ENCODE measurements at places on chromosomes 5 and 9.
A peak's percentile ranks its signal among the peaks of the same experiment; 100 is the strongest.

GRCh38 chr5:60822285-60822556, 21.8 kb downstream of the ELOVL7 start:
- DNase-seq, result no peak

- DNase-seq, result no peak
Observed at GRCh38 chr5:31064215-31064614, 129.3 kb upstream of the CDH6 start.

DNA sequence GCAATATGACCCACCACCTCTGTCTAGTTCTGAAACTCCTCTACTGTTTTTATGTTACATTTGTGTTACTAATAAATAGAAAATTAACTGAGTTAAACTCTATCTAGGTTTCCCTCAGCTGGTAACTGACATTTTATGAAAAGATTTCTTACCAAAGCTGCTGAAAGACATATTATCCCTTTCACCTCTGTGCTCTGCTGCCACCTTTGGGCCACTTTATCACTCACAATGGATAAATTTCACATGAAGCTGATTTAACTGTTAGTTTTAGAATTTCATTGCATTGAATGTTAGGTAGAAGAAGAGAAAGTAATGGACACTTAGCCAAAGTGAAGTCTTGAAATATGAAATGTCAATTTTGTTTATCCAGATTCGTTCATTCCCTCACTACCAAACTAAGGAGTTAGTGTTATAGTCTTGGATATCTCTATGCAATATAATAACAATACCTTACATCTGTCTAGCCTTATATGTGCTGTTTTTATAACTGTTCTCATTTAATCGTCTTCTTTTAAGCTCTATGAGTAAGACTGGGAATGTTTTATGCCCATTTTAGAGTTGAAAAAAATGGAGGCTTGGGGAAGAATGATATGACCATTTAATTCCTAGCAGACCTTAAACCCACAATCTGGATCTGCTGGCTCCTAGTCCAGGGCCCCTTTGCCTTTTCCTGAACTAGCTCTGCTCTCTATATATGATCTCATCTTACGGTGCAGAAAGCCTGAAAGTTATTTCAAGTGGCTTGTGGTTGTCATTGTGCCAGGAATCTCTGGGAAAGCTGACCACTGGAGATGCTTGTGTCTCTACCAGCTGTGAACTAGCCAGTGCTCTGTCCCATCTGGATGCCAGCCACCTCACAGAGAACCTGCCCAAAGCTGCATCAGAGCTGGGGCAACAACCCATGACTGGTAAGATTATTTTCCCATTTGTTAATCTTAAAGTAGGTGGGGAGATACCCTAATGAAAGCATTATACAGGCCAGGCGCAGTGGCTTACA, 97.1 kb downstream of the GOLPH3 start:
- DNase-seq, result no peak

GRCh38 chr9:129414377-129414992, 206.4 kb downstream of the C9orf50 start:
- DNase-seq, result peak; percentile 92

DNA sequence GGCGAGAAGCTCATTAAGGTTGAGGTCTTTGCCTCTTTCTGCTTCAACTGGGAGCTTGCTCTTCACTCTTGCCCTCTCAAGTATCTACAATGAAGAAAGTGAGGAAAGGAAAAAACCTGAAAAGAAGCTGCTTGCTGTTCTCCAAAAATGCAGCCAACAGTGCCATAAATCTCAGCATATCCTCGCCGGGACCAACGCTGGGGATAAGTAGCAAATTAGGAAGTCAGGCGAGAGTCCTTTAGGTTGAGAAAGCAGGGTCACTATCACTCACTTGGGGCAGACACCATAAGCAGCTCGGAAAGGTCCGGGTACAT, 399 bp downstream of the NUP155 start:
- no peak for DNase-seq

GRCh38 chr5:124662181-124662781, 84.2 kb downstream of the ZNF608 start:
- no peak for DNase-seq

GRCh38 chr9:99531313-99531712, 290.4 kb upstream of the NR4A3 start:
- no peak for DNase-seq

DNA sequence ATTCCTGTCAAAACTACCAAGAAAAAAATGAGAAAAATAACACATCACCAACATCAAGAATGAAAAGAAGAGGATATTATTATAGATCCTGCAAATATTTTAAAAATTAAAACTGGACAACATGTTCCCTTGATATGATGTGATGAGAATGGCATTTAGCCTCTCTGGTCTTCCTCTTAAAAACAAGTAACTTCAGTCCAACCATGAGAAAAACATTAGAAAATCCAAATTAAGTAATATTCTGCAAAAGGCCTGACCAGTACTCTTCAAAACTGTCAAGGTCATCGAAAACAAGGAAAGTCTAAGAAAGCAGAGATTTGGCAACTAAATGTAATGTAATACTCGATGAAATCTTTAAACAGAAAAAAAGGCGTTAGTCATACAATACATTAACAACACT, 167.1 kb upstream of the SNX2 start:
- no peak for DNase-seq

DNA sequence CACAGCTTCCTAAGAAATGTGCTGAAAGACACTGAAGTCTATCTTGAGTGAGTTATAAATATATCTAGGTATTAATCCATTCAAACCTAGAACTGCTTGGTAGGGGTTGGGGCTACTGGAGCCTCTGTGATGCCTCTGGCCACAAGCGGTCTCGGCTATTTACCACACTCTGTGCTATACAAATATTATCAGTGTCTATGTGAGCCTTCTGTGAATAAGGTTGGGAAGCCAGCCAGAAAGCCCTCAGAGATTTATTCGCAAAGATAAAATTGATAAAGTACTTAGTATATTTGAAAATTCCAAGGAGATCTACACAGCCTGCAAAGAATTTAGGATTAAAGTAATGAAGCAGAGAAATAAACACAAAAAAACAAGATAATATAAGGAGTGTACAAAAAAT, 41.4 kb downstream of the LIFR start:
- no peak for DNase-seq

DNA sequence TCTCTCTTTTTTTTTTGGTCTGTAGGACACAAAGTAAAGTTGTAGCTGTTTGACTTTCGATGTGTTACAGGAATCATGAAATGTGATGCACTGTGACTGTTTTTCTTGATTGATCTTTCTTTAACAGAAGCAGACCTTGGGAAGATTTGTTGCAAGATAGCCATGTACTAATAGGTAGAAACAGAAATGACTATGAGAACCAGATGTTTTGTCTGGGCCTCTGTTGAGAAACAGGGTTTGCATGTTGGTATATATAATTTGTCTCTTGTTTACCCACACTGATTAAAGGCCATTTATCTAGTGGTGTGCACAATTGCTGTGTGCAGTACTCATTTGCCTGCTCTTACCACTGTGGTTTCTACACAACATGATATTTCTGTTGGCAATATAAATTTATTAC, 125.1 kb downstream of the HACD4 start:
- no peak for DNase-seq

GRCh38 chr9:96009690-96010472, 134.4 kb downstream of the ERCC6L2 start:
- no peak for DNase-seq

DNA sequence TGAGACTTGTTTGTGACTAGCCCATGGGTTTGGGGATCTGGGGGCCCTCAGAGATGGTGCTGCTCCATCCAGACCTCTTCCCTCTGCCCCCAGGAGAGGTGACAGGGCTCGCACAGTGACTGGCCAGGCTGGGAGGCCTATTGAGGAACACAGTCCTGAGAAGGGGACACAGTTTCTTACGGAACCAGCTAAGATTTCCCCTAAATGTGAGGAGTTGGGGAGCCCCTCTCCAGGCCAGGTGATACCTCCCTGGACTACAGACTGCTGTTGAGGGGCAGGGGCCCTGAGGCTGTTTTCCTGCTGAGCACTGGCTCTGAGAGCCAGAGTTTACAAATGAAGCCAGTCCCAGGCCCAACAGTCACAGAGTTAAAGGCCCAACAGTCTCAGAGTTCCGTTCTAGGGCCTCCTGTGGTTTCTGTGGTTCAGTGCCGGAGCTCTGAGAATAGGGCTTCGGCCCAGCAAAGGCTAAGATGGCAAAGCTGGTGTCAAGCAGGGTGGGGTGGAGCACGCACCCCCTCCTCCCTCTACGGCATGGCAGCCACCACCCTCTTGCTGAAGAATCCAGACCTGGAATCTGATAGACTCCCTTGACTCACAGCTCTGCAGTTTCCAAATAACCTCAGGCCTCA, 1.1 kb upstream of the SEMA4D start:
- no peak for DNase-seq

DNA sequence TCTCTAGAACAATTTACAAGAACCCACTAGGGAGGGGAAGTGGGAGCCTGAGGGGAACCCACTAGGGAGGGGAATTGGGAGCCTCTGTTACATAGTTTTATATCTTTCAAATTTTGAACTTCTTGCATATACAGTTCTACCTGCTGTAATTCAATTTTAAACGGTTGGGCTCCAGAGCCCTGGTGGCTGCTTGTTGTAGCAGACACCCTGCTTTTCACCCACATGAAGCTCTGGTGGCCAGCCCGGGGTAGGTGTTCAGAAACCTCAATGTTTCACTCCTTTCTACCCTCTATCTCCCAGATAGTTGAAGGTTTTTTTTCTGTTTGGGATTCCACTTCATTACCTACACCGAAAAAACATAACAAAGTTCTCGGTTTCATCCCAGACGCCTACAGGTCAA, 124.4 kb downstream of the TMEM174 start:
- no peak for DNase-seq

GRCh38 chr5:150404535-150404934, 8.2 kb downstream of the CD74 start:
- no peak for DNase-seq

- no peak for DNase-seq
Observed at GRCh38 chr5:126544087-126544740, 50.8 kb downstream of the ALDH7A1 start.

- DNase-seq, result no peak
Observed at GRCh38 chr9:35533398-35533797, 43.5 kb downstream of the RUSC2 start.

GRCh38 chr9:133683586-133684120, 47.5 kb downstream of the DBH start:
- no peak for DNase-seq

DNA sequence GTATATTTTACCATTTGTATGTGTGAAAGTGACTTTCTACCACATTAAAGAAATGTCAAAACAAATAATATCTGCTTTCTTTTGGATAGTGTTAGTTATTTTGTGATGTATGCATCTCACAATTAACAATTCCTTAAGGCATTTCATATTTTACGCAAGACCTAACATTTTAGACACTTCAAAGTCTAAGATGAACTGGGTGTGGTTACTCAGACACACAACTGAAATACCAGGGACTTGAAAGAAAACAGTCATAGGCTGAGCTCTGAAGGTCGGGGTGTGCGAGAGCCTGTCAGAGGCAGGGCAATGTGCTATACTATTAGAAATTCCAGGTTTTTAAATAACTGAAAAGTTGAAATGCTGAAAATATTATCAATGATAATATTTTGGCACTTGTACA, 44.5 kb upstream of the ZNF622 start:
- DNase-seq, result no peak

DNA sequence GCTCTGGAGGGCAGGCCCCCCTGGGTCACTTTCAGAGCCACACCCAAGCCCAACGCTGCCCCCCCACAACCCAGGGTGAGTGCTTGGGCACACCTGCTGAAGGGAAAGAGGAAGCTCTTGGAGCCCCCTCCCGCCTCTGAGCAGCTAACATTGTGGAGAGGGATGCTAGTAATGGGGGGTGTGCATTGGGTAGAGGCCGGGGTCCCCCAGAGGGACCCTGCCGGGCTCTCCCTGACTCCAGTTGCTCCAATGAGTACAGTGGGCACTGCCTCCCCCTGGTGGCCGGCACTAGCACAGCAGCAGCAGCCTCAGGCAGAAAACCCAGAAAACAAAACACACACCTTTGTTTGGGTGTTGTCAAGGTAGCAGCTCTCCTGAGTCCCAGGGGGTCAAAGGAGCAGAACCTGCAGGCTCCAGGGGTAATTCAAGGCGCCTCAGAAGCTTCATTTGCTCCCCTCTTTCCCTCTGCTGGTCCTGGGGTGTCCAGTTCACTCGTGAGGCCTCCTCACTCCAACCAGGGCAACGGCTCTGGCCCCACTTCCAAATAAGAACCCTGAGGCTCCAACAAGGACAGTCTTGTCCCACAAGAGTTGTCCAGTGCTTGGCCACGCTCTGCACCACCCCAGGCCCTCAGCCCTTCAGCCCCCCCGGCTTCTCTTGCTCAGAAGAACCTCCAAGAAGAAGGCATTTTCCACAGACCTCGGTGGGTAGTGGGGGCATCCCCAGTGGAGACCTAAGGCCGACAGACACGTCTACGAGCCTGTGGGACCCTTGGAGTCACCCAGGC, 16.1 kb downstream of the GBGT1 start:
- peak; percentile 84 for DNase-seq

GRCh38 chr9:126501383-126502331, 112.1 kb upstream of the LMX1B start:
- DNase-seq, result no peak

DNA sequence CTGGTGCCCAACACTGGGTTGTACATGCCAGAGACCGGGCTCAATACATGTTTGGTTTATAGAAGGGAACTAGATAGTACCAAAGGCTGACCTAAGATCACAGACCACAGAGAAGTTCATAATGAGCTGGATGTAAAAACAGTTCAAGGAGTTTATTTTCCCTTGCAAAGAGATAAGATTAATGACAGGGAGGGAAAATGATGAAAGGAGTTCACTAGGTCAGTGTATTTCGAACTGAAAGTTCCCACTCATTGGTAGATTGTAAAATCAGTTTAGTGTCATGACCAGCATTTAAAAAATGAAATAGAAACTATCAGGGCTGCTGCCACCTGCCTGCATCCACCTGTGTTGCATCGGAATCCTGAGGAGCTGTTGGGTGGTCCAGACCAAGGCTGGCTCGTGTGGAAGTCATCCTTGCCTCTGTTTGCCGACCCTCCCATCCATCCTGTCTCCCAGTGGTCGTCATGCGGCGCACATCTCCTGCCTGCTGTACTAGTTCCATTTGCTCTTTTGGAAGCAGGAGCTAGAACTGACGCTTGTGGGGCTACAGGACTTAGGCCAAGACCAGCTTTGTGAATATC, 21.1 kb downstream of the TBC1D2 start:
- no peak for DNase-seq

GRCh38 chr9:6197330-6197729, 18.3 kb upstream of the IL33 start:
- DNase-seq, result no peak

- no peak for DNase-seq
Observed at GRCh38 chr5:16957304-16958196, 21.5 kb upstream of the MYO10 start.

GRCh38 chr9:119195521-119195920, 173.7 kb downstream of the BRINP1 start:
- no peak for DNase-seq

DNA sequence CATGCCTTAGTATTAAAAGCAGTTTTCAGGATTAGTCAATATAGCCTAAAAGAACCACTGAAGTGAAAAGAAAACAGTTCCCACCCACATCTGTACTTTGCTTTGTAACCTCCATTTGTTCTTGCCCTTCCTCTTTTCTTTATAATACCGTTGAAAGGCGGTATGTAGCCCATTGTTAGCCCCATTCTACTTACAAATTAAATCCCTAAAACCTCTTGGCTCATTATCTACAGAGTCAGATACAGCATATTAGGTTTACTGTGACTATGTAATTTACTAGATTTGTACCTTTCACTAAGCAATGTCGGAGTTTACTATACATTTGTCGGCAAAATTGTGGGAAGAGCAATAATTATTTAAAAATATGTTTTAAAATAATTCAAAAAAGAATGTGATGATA, 17.3 kb downstream of the ALDH1A1 start:
- DNase-seq, result no peak

- peak; percentile 86 for DNase-seq
Observed at GRCh38 chr5:141514330-141515133, 25.7 kb downstream of the PCDHGC5 start.

GRCh38 chr9:131386281-131386680, 7.6 kb upstream of the PRRC2B start:
- DNase-seq, result no peak

Measured in ecto neural progenitor cell (in vitro differentiated cells).